ENCODE measurements at places on chromosomes 5 and 9.
A peak's percentile ranks its signal among the peaks of the same experiment; 100 is the strongest.

DNA sequence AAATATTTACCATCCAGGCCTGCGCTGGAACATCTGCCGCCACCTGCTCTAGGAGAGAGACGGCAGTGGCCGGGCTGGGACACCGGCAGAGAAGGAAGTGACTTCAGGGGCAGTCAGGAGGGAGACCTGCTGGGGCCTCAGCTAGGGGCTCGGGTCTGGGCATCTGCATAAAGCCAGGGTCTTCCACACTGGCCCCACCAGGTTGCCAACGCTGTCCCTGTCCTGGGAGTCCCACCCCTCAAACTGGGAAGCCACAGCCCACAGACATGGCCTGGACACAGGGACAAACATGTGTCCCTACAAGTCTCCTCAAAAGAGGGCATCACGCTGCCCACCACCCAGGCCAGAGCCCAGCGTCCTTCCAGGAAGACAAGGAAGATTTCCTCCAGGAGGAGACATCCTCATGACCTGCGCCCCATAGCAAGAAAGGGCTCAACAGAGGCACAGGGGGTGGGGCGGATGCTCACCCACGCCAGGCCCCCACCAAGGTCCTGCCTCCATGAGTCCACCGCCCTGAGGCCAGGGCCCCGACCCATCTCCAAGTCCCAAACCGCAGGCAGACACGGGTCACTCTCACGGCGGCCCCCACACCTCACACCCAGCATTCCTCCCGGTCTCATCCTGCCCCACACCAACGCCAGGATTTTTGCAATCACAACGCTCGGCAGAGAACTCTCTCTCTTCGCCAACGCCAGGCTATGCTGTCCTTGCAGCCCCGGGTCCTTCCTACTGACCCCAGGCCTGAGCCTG, 9.0 kb downstream of the VAV2 start:
- no peak for DNase-seq

- no peak for DNase-seq
These were observed 130.6 kb downstream of the PDZD2 start for GRCh38 chr5:31769530-31769929.

GRCh38 chr9:15513335-15513734, 2.6 kb upstream of the PSIP1 start:
- DNase-seq: peak; percentile 10

DNA sequence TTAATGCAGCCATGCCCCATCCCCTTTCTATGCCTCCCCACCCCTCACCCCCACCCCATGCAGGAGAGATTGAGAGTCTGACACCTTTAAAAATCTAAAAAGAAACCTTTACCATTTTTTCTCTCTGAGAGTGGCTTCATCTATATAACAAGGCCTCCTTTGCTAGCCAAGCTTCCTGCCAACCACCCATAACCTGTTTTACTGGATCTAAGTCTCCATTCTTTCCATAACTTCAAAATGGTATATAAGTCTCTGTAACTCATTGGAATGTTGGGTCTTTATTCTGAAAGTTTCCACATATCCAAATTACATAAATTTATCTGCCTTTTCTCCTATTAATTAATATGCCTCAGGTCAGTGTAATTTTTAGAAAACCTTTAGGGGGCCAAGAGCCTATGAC, 1174.0 kb downstream of the MAT2B start:
- DNase-seq: no peak

DNA sequence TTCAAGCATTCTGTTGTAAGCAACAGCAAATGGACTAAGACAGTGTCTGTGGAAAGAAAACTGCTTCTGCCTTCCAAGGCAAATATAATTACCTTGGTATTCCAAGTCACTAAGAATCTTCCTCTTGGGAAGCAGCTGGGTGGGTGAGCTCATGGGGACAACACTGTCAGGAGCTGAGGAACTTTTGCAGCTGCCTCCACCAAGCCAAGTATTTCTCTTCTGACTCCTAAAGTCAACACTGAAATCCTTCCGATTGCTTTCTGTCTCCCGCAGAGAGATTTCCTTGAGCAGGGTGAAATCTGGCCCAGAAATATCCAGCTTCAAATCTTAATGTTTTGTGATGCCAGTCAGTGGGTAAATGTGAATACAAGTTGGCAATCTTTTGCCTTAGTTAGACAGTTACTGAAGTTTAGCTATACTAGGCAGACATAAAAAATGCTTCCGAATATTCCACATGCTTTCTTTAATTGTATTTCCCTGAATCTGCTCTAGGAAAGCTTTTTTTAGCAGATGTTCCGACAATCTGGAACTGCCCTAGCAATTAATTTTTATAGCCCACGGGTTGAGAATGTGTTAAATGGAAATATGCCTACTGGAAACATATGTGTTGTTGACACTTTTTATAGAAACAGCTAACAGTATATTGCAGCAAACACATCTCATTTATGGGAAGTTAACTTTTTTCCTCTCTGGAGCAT, 369.9 kb upstream of the DAB2 start:
- no peak for DNase-seq

GRCh38 chr9:132575005-132575609, 7.3 kb upstream of the BARHL1 start:
- DNase-seq: no peak

DNA sequence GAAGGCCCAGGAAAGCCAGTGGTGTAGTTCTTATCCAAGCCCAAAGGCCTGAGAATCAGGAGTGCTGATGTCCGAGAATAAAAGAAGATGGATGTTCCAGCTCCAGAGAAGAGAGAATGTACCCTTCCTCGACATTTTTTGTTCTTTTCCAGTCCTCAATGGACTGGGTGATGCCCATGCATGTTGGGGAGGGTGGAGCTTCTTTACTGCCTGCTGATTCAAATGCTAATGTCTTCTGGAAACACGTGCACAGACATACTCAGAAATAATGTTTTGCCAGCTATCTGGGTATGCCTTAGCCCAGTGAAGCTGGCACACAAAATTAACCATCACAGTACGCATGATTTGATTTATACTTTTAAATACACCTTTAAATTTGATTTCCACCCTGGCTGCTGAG, 61.5 kb upstream of the FOXE1 start:
- no peak for DNase-seq

GRCh38 chr5:89534331-89534730, 651.3 kb upstream of the MEF2C start:
- DNase-seq: no peak

DNA sequence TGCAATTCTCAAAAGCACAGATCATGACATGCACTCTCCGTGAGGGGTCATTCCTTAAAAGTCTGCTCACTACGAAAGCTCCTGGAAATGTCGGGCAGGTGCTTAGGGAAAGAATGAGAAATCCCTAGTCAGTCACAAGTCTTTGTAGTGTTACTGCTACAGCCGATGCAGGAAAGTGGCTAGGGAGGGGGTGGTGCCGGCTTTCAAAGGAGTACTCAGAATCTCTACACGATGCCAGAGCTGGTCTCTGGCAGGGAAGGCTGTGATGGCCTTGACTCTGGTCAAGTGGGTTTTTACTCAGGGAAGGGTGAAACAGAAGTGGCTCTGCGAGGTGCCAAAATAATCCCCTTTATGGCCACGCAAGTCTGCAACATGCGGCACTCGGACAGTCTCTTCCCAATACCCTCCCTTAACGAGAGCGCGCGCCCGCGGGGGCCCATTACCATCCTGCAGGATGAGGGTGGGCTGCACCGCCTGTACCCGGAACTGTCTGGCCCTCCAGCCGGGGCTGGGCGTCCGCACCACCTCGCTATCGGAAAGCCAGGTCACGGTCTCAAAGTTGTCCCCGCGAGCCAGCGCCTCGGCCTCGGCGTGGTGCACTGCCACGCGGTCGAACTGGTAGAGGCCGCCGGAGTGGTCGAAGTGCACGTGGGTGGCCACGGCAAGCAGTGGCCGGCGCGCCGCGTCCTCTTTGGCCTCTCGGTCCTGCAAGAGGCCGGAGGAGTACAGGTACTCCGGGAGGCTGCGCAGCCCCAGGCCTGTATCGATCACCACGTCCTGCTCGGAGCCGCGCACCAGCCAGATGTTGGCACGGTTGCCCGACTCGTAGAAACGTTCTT, 956 bp downstream of the MBLAC2 start:
- no peak for DNase-seq

- no peak for DNase-seq
These were observed 11.1 kb downstream of the UBAP2 start for GRCh38 chr9:34037626-34038025.

DNA sequence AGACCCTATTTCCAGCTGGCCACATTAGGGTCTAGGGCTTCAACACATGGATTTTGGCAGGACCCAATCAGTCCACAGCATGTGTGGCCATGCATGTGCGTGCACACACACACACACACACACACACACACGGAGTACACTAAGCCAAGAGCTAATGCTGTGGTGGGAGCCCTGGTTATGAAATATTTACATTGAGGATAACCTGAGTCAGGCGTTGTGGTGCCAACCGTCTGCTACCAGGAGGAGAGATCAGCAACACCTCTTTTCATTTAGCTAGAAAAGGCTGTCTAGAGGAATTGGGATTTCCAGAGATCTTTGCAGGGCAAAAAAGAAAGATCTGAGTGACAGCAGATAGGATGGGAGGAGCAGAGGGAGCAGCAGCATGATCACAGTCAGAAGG, 141.5 kb downstream of the TRPM3 start:
- DNase-seq: no peak

- no peak for DNase-seq
These were observed 12.7 kb downstream of the CD180 start for GRCh38 chr5:67183859-67184258.

DNA sequence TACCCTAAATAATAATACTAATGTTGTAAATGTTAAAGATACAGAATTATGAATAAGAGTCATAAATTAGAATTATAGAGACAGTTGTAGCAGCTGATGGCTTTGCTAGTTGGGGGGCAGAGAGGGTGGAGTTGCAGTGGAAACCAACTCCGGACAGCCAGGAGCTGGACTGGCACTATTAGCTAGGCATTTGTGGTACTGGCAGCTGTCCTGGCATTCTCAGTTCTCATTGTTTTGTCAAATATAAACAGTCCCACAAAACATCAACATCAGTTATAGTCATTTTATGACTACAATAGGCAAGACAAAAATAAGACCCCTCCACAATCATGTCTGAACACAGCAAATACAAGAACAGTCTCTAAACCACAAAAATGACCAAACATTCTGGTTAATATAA, 2.8 kb upstream of the FBXL17 start:
- no peak for DNase-seq

GRCh38 chr9:27165670-27166069, 56.6 kb downstream of the TEK start:
- DNase-seq: no peak

- no peak for DNase-seq
These were observed 317.5 kb downstream of the TLE1 start for GRCh38 chr9:81371824-81372223.

DNA sequence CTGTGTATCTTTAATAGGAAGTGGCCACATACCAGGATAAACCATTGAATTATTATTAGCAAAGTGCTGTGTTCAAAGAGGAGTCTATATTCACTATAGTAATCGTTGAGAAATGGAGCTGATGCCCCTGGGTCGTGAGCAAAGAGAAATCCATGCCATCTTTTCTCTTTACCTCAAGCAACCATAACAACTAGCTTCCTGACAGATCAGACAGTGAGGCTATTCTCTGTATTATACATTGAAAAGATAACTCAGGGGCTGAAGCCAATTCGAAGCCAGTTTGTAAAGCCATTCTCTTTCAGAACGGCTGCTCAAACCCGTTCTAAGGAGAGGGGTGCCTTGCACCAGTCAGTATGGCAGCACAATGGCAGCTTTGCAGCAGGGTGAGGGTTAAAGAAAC, 680.6 kb downstream of the SEMA5A start:
- DNase-seq: no peak

GRCh38 chr5:154242964-154243376, 52.4 kb downstream of the GALNT10 start:
- no peak for DNase-seq

All from DMS 273 treated with DMSO at 0.1 percent for 48 hours (cell line).